ENCODE measurements at places on chromosomes 12 and 14.

- no peak for DNase-seq
Measured at GRCh38 chr14:58200480-58200841, 512 bp downstream of the ACTR10 start.

GRCh38 chr12:4526923-4527546, 11.7 kb upstream of the RAD51AP1 start:
- no peak for DNase-seq

DNA sequence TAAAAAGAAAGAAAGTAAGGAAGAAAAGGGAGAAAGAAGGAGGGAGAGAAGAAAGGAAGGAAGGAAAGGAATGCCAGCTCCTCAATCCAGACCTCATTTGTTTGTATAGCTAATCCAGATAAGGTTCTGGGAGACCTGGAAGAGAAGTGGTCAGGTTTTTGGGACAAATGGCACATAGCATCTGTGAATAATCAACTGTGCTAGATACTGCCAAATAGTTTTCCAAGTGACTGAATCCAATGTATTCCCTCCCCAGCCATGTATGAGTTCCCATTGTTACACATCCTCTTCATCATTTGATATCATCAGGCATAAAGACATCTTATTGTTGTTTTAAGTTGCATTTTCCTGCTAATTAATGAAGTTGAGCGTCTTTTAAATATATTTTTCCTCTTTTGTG, 18.6 kb upstream of the PTGR2 start:
- DNase-seq: no peak

GRCh38 chr14:76289276-76289675, 86.7 kb upstream of the ESRRB start:
- no peak for DNase-seq

- no peak for DNase-seq
Measured at GRCh38 chr14:23881282-23881681, 72.3 kb upstream of the DHRS4 start.

All from stimulated activated CD4-positive, alpha-beta T cell treated with anti-CD3 and anti-CD28 coated beads, Interleukin-4, amount 100 ng/mL, for 4 hours (primary cell).